ENCODE measurements at places on chromosomes 6 and 20. TPM values are rescaled to one million over a fixed set of nuclear protein-coding genes. Genes with fewer than 3 reads are reported as not detected.

- no peak overlapping the region for H3K27ac ChIP-seq
- H3K36me3 ChIP-seq = no peaks in the 10 kb centered on the region
- no peak overlapping the region for H3K4me3 ChIP-seq
- H3K4me1 ChIP-seq = no peaks in the 10 kb centered on the region
Measured at GRCh38 chr6:25639653-25640052, 12.4 kb upstream of the SCGN start.

Gene ADAT2
- 3.2 TPM for total RNA-seq

GRCh38 chr20:16284385-16285100 is 288.7 kb downstream of the KIF16B start:
- no peaks in the 10 kb centered on the region for H3K27me3 ChIP-seq
- no peak overlapping the region for H3K27ac ChIP-seq
- no peaks in the 10 kb centered on the region for H3K4me1 ChIP-seq
- DNase-seq = no peak

- H3K27ac ChIP-seq = no peak overlapping the region
- no peaks in the 10 kb centered on the region for H3K36me3 ChIP-seq
- DNase-seq = no peak
- no peaks in the 10 kb centered on the region for H3K27me3 ChIP-seq
Measured at GRCh38 chr6:92109256-92109655, 1310.1 kb downstream of the EPHA7 start.

GRCh38 chr6:168979254-168979653 is 274.4 kb downstream of the THBS2 start:
- H3K36me3 ChIP-seq = 0 out of 2 replicates have a peak, but pooled peaks cover 7% of the 10 kb centered on the region
- no peak overlapping the region for H3K27ac ChIP-seq
- H3K27me3 ChIP-seq = no peaks in the 10 kb centered on the region
- no peak overlapping the region for H3K4me3 ChIP-seq
- H3K4me1 ChIP-seq = no peaks in the 10 kb centered on the region

DNA sequence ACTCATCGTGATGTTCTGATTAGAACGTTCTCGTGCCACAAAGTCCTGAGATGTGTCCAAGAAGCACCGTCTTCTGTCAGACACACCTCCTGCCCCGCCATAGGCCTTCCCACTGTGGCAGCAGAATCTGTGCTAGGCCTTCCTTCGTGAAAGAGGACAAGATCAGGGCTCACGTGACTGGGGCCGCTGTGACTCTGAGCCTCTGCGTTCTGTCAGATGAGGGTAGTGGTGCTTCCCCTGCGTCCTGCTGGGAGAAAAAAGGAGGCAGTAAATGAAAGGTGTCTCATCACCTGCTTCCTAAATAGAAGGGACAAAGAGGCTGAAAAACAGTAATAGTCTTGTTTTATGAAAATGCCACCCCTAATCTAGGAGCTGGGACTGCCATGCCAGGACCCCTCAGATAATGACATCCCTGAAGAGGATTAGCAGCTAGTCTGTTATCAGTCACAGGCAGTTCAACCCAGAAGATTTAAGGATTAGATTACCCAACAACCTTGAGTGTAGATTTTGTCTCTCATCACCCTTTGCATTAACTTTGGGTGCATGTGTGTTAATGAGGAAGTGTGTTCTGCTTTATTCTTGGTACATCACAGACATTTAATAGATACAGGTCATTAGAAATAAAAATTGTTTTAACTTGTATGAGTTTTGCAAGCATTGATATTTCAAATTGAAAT is 4.1 kb downstream of the DNAJC5 start:
- H3K27me3 ChIP-seq = no peaks in the 10 kb centered on the region
- H3K4me3 ChIP-seq = no peak overlapping the region
- H3K27ac ChIP-seq = no peak overlapping the region
- no peak for DNase-seq
- no peaks in the 10 kb centered on the region for H3K36me3 ChIP-seq

- H3K4me1 ChIP-seq = peaks cover 40% of the 10 kb centered on the region
- peak overlapping the region; percentile 86 for H3K27ac ChIP-seq
- peak overlapping the region; percentile 98 for H3K4me3 ChIP-seq
- no peaks in the 10 kb centered on the region for H3K27me3 ChIP-seq
- peak; percentile 73 for DNase-seq
- no peaks in the 10 kb centered on the region for H3K36me3 ChIP-seq
Measured at GRCh38 chr6:121436960-121437850, 1.8 kb downstream of the GJA1 start.

DNA sequence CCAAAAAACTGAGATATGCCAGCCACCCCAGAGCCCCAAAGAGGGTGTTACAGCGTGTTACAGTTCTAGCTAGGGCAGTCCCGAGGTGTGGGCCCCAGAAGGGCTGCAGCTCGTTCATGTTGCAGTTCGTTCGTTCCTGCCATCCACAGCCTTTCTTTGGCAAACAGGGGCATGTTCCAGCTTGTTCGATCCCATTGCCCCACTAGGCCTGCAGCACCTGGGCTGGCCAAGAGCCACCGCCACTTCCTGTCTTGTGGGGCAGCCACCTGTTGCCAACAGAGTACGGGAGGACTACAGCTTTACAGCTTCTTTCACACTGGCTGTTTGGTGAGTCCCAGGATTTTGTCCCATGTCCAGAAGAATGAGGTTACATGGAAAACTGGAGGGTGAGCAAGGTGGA is 198.1 kb downstream of the MMUT start:
- no peak overlapping the region for H3K27ac ChIP-seq
- no peaks in the 10 kb centered on the region for H3K36me3 ChIP-seq
- no peaks in the 10 kb centered on the region for H3K27me3 ChIP-seq
- no peak for DNase-seq
- H3K4me3 ChIP-seq = no peak overlapping the region

GRCh38 chr6:152305672-152306071 is 331.5 kb downstream of the SYNE1 start:
- no peak overlapping the region for H3K4me3 ChIP-seq
- peaks cover 62% of the 10 kb centered on the region for H3K36me3 ChIP-seq
- no peak for DNase-seq
- H3K4me1 ChIP-seq = 0 out of 2 replicates have a peak, but pooled peaks cover 11% of the 10 kb centered on the region
- no peak overlapping the region for H3K27ac ChIP-seq

DNA sequence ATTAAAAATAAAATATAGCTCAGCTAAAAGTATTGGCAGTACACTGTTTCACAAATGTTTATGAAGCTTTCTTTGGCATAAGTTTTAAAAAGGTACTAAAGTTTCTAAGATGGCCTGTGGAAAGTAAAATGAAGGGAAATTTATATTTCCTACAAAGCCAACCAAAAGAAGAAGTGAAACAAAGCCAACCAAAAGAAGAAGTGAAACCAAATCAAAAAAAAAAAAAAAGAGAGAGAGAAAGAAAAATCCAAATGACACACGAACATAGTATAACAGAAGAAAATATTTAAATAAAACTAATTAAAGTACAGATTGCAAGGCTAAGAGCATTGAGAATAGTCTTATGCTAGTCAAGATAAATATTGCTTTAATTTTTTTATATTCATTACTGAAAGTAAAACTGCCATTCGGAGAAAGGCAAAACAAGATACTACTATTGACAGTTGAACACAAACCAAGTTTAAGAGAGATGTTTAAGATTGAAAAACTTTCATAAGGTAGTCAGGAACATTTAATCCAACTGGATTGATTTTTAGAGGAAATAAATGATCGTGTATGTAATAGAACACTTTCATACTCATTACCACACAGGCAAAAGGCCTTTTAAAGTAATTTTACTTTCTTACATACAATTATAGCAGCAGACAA is 12.8 kb upstream of the KHDRBS2 start:
- no peak for DNase-seq
- no peaks in the 10 kb centered on the region for H3K27me3 ChIP-seq
- no peak overlapping the region for H3K27ac ChIP-seq
- no peaks in the 10 kb centered on the region for H3K4me1 ChIP-seq
- no peaks in the 10 kb centered on the region for H3K36me3 ChIP-seq
- no peak overlapping the region for H3K4me3 ChIP-seq

DNA sequence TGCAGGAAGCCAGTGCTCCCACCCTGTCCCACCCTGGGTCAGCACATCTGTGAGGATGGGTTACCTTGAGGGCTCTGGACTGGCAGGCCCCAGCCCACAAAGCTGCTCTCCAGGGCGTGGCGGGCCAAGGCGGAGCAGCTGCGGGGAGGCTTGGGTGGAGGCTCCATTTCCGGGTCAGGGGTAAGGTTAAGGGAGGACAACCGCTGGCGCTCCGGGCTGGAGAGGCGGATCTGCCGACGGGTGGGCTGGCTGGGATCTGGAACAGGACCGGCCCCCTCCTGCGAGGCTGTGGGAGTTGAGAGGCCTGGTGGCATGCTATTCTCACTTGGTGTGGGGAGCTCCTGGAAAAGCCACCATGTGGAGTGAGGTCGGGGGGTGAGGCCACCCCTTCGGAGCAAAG is 5.5 kb downstream of the SMPD2 start:
- H3K27me3 ChIP-seq = no peaks in the 10 kb centered on the region
- H3K4me1 ChIP-seq = peaks cover 4% of the 10 kb centered on the region
- DNase-seq = no peak
- H3K36me3 ChIP-seq = peaks cover 2% of the 10 kb centered on the region
- no peak overlapping the region for H3K27ac ChIP-seq
- no peak overlapping the region for H3K4me3 ChIP-seq

Gene TMEM217
- 4.6 TPM for total RNA-seq

GRCh38 chr6:121504227-121504626 is 68.8 kb downstream of the GJA1 start:
- no peak overlapping the region for H3K4me3 ChIP-seq
- no peaks in the 10 kb centered on the region for H3K36me3 ChIP-seq
- peak; percentile 87 for DNase-seq
- H3K27ac ChIP-seq = peak overlapping the region; percentile 62
- no peaks in the 10 kb centered on the region for H3K27me3 ChIP-seq

GRCh38 chr6:151690768-151691562 is 116.5 kb upstream of the ESR1 start:
- H3K4me3 ChIP-seq = peak overlapping the region; percentile 70
- H3K36me3 ChIP-seq = no peaks in the 10 kb centered on the region
- no peaks in the 10 kb centered on the region for H3K27me3 ChIP-seq
- peak overlapping the region; percentile 63 for H3K27ac ChIP-seq
- peak; percentile 79 for DNase-seq

Gene PLAGL2
- total RNA-seq = 2.1 TPM

DNA sequence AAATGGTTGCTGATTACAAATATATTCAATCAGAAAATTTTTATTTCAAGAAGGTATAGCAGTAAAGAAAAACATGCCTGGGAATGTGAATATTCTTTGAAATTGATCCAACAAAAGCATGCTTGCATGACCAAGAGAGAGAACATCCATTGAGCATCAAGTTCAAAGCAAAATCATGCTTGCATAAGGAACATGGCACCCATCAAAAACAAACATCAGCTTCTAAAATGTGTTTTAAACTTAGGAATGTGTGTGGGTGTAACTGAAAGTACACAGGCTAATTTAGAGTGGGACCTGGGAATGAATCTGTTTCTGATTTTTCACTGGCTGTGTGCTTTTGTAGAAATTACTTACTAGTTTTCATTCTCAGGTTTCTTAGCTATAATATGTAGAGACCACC is 5.6 kb downstream of the SLC17A5 start:
- H3K4me3 ChIP-seq = peak overlapping the region; percentile 32
- H3K27me3 ChIP-seq = no peaks in the 10 kb centered on the region
- H3K4me1 ChIP-seq = peaks cover 20% of the 10 kb centered on the region
- peak; percentile 62 for DNase-seq
- no peaks in the 10 kb centered on the region for H3K36me3 ChIP-seq
- H3K27ac ChIP-seq = peak overlapping the region; percentile 33

GRCh38 chr20:21389368-21389767 is 8.0 kb downstream of the NKX2-4 start:
- peaks cover 22% of the 10 kb centered on the region for H3K27me3 ChIP-seq
- no peak for DNase-seq
- H3K4me1 ChIP-seq = no peaks in the 10 kb centered on the region
- H3K4me3 ChIP-seq = no peak overlapping the region
- no peak overlapping the region for H3K27ac ChIP-seq

- DNase-seq = no peak
- H3K4me3 ChIP-seq = no peak overlapping the region
- H3K36me3 ChIP-seq = no peaks in the 10 kb centered on the region
Measured at GRCh38 chr6:76057469-76057868, 15.0 kb downstream of the IMPG1 start.

DNA sequence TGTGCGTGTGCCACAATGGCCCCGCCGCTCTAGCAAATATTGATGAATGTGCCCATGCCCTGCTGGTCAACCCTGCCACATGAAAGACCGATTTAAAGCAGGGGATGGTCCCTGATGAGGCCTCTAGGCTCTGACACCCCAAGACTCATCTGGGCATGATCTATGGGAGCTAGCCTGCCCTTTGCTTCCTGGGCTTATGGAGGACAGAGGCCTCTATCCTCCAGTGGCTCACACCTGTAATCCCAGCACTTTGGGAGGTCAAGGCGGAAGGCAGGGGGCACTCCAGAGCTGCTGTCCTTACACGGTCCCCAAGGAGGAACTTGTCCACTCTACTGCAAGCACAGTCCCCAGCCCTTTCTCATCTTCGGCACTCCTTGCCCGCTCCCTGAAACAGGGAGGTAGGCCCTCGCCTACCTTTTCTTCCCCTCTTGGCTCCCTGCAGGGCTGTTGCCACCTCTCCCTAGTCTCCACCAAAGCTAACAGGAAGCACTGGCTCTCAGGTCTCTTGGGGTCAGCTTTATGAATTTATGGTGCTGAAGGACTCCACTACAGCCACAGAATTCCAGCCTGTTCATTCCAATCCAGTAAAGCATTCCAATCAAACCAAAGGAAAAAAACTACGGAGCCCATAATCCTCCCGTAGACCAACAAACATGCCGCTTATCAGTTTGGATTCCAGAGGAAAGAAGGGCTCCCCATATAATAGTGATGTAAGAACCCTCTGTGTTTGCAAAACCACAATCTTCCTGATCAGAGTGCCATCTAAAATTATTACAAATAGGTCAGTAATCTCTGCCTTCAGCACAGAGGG is 48.7 kb upstream of the FOXQ1 start:
- H3K4me3 ChIP-seq = no peak overlapping the region
- H3K27me3 ChIP-seq = no peaks in the 10 kb centered on the region
- DNase-seq = no peak
- no peak overlapping the region for H3K27ac ChIP-seq
- no peaks in the 10 kb centered on the region for H3K4me1 ChIP-seq
- H3K36me3 ChIP-seq = no peaks in the 10 kb centered on the region

Gene KHDRBS2
- total RNA-seq = not detected

Gene SALL4
- not detected for total RNA-seq

GRCh38 chr6:26473429-26473757 is 15.6 kb downstream of the BTN2A1 start:
- peak overlapping the region; percentile 95 for H3K27ac ChIP-seq
- no peak for DNase-seq
- H3K27me3 ChIP-seq = no peaks in the 10 kb centered on the region
- H3K4me3 ChIP-seq = peak overlapping the region; percentile 76
